ENCODE measurements at places on chromosomes 5 and 9.

DNA sequence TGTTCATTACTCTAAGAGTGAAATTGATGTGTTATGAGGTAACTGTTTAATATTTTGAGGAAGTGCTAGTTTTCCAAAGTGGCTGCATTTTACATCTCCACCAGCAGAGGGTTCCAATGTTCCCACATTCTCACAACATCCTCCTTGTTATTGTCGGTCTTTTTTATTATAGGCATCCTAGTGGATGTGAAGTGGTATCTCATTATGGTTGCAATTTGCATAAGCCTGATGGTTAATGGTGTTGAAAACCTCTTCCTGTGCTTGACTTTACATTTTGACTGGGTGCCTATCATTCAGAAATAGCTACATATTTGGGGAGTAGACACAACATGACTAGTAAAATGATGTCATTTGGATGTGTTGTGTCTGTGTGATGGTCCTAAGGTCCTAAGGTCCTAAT, 143.6 kb downstream of the MRPS30 start:
- DNase-seq = peak; percentile 56

DNA sequence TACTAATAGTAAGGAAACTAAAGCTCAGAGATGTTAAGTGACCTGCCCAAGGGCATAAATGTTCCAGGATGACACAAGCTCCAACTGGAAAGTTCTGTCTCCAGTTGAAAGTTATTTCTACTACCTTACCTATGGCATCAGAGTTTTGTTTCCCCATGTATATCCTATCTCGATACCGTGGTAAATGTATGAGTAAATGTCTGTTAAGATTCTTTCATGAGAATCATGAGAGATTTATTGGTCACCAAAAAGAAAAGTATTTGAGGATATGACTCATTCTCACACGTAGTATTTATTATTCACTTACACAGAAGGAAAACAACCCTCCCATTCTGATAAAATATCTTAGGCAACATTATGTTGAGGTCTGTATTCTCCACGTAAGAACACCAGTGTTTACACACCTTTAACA, 11.1 kb upstream of the SHOC1 start:
- no peak for DNase-seq

GRCh38 chr9:5643005-5643624, 14.2 kb downstream of the RIC1 start:
- DNase-seq = no peak

DNA sequence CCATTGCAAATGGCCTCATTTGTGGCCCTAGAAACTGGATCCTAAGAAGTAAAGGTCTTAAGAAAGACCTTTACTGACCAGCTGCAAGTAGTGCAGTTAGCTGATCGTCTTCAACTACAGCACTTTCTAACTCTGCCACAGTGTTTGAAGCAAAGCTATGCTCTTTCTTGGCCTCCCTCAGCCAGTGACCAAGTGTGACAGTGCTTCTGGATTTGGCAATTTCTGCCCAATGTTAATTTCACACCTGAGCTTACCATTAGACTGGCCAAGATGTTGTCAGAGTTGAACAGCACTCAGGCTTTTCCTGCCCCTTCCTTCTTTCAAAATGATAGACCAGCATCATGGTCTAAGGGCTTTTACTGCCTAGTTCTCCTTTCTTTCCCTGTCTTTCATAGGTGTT, 36.1 kb downstream of the UHRF2 start:
- DNase-seq = no peak

DNA sequence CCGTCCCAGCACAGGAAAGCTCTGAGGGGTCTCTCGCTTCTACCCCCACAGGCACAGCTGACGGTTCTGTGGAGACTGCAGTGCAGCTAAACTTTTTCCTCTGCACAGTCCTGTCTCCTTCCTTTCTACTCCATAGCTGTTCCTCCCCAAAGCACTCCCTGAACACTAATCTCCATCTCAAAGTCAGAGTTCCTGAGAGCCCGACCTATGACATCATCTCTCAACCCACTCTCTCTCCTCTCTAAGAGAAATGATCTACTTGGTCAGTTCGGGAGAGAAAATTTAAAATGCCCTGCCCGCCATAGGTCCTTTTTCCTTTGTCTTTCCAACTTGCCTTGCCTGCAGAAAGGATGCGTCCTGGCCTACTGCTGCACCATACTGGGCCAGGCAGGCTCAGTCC, 90.6 kb downstream of the FANCC start:
- DNase-seq = no peak
